Iris pigment epithelial cell (primary cell): ENCODE measurements at places on chromosomes 5 and 9.

DNA sequence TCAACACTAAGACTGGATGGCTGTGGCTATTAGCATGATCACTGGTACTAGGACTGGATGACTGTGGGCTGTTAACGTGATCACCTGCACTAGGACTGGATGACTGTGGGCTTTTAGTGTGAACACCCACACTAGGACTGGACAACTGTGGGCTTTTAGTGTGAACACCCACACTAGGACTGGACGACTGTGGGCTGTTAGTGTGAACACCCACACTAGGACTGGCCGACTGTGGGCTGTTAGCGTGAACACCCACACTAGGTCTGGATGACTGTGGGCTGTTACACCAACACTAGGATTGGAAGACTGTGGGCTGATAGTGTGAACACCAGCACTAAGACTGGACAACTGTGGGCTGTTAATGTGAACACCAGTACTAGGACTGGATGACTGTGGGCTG, 329.2 kb downstream of the OSTF1 start:
- DNase-seq: no peak

DNA sequence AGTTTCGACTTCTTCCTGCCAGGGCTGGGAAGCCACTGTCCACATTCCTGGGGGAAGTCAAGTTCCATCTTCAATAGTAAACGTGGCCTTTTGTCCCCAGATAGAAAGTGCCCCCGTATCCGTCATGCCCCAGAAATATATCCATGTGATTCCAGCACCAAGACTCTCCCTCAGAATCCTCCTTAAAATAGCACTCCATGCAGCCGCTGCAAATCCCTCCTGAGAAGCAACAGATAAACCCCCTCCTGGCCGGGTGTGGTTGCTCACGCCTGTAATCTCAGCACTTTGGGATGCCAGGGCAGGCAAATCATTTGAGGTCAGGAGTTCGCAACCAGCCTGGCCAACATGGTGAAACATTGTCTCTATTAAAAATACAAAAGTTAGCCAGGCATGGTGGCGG, 126.1 kb downstream of the OLFM1 start:
- no peak for DNase-seq

GRCh38 chr9:127154390-127155191, 32.2 kb upstream of the ANGPTL2 start:
- DNase-seq: peak; percentile 72

DNA sequence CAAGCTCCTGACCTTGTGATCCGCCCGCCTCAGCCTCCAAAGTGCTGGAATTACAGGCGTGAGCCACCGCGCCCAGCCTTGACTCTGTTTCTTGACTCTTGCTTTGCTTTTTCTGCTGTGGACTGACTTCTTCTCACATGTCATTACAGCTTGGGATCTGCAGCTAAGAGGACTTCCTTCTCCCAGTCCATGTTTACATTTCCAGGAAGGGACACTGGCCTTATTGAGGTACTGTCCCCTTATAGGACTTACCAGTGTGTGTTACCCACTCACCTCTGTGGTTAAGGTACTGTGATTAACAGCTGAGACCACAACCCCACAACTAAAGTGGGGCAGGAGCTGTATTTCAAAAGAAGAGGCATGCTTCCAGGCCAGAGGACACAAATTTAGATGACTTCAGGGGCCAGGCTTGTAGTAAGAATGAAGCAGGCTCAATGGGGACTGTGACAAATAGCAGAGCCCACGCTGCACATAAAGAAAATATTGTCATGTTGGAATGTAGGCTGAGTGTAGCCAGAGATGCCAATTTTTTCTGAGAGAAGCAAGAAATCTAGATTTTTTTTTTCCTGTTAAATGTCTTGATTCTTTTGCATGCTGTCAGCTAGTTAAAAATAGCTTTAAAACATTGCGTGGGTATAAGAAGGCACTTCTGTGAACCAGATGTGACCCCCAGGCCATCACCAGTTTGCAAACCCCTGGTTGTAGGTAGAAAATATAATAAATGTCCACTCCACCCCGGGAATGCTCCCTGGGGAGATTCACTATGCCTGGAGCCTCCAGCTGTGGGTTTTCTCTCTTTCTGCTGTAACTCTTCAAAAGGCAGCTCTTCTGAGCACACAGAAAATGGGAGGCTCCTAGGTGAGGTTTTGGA, 75.0 kb downstream of the PTPDC1 start:
- DNase-seq: no peak

DNA sequence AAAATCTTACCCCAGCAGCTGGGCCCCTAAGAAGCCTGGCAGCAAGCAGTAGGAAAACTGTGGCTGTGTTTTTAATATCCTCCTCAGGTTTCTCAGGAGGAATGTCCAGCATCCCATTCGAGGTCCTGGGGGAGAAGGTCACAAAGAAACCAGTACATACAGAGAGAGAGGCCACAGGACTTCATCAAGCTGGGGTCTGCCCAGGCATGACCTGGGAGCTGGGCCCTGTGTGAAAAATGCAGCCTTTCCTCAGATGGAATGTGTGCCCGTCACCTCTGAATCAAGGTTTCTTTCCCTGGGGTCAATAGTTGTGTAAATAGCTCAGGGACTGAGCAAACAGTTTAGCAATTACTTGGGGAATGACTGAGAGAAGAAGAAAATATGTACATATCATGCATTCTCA, 33.9 kb upstream of the RAD23B start:
- peak; percentile 53 for DNase-seq

GRCh38 chr9:107759009-107759822, 269.6 kb upstream of the KLF4 start:
- DNase-seq: no peak

GRCh38 chr9:78351816-78352215, 54.9 kb downstream of the PSAT1 start:
- no peak for DNase-seq

DNA sequence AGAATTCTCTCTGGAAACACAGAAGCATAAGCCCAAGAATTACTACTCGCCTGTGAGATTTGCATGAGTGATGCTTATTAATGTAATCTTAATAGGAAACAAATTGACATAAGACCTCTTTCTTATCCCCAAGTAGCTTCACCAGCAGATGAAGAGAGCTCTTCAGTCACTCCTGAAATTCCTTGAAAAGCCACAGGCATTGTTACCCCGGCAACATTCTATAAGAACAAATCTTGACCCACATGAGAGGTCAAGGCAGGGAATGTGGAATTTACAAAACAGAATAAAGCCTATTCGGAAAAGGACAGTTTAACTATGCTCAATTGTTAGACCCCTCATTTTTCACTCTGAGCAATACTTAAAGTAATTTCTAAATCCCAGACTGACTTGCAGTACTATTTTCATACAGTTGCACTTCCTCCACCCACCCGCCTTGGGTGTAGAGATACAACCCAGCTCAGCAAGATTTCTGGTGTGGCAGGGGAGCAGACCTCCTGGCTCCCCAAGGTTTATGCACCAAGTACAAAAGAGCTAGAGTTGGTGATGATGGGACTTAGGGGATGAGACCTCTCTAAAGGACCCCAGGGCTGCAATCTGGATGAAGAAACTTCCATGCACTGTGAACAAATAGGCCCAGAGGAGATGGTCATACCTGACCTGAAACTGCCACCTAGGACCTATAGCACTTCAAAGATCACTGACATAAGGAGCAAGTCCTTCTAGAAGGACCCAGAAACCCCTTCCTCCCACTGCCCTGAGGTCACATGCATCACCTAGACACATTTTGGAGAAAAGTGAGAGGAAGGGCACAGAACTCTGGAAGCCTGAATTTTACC, 242.1 kb downstream of the ZNF608 start:
- DNase-seq: no peak

DNA sequence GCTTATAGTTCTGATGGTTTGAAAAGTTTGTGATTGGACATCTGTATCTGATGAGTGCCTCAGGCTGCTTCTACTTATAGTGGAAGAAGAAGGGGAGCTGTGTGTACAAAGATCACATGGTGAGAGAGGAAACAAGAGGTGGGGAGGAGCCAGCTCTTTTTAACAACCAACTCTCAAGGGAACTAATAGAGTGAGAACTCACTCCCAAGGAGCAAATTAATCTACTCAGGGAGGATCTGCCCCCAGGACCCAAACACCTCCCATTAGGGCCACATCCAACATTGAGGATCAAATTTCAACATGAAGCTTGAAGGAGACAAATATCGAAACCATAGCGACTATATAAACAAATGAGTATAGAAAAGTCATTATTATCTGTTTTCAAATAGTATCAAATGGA, 64.7 kb upstream of the PRLR start:
- no peak for DNase-seq

GRCh38 chr9:94065535-94065961, 18.7 kb upstream of the PTPDC1 start:
- DNase-seq: peak; percentile 92

GRCh38 chr9:81671880-81672280, 17.5 kb downstream of the TLE1 start:
- peak; percentile 73 for DNase-seq

DNA sequence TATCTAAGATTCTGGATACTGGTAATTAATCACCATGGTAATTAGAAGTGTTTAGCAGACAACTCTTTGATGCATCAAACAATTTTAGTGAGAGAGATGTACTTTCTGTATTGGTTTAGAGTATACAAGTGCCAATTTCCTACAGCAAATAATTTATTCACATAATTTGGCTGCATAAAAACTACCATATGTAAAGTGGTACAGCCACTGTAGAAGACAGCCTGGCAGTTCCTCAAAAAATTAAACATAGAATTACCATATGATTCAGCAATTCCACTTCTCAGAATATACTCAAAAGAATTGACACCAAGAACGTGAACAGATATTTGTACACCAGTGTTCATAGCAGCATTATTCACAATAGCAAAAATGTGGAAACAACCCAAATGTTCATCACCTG, 36.2 kb downstream of the PHAX start:
- DNase-seq: no peak

GRCh38 chr5:144205141-144205551, 34.5 kb downstream of the KCTD16 start:
- no peak for DNase-seq
